ENCODE measurements at places on chromosomes 16 and 17.

GRCh38 chr17:79872762-79873161 is 33.5 kb upstream of the CBX4 start:
- DNase-seq: no peak

DNA sequence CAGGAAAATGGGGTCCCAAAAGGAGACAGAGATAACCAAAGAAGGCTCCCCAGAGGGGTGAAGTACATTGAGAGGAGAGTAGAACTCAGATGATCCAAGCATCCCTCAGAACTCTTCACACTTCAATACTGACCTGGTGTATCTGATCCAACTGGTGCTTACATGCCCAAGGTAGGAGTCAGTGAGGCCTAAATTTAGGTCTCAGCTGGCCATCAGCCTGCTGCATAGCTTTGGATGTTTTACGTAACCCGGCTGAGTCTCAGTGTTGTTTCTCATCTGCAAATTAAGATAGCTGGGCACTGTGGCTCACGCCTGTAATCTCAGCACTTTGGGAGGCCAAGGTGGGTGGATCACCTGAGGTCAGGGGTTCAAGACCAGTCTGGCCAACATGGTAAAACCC is 11.6 kb upstream of the GOSR2 start:
- DNase-seq: no peak

- DNase-seq: no peak
Observed at GRCh38 chr17:13888056-13888609, 181.2 kb upstream of the COX10 start.

GRCh38 chr16:58235663-58236062 is 37.8 kb upstream of the CSNK2A2 start:
- DNase-seq: no peak

DNA sequence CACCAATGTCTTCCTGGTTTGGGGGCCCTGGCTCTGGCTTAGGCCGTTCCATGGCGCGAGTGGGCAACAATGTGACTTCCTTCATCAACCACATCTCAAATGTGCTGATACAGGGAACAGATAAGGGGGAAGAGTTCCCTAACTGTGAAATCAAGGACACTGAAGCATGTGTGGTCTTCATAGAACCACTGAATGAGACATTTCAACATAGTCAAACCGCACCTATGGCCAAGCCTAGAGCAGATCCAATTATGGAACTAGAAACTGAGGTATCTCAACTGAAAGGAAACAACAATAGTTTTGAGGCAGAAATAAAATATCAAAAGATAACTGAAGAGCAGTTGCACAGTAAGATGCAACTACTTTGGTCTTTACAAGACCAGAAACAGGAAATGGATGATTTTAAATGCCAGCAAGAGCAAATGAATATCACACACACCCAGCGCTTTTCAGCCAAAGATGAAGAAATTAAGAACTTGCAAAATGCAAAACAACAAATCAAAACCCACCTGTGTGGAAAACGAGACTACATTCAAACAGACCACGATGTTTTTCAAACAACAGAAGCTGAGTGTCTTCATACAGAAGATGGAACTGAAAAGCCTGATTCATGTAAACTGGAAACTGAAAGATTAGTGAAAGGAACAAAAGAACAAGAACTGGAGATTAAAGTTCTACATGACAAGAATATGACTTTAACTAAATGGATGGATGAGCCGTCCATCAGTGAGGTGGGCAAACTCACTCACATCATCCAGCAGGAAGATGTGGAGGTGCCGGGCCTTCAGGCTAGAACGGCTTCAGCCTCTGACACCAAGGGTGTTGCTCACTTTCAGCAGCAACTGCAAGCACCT is 18.1 kb upstream of the LCMT1 start:
- no peak for DNase-seq

DNA sequence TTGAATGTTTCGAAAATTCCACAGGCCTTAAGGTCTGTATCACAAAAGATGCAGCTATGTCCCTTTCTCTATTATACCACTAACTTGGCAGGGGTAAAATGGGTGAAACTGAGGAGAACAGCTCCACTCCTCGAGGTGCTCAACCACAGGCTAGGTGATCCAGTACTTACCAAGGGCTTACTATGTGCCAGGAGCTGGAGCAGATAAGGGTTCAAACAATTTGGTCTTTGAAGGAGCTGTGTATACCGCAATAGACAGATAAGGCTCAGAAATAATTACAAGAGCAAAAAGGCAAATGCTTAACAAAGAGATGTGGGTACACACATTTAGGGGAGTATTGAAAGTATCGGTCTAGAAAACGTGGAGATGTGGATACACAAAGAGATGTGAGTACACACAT is 1.5 kb downstream of the XPO6 start:
- DNase-seq: no peak

DNA sequence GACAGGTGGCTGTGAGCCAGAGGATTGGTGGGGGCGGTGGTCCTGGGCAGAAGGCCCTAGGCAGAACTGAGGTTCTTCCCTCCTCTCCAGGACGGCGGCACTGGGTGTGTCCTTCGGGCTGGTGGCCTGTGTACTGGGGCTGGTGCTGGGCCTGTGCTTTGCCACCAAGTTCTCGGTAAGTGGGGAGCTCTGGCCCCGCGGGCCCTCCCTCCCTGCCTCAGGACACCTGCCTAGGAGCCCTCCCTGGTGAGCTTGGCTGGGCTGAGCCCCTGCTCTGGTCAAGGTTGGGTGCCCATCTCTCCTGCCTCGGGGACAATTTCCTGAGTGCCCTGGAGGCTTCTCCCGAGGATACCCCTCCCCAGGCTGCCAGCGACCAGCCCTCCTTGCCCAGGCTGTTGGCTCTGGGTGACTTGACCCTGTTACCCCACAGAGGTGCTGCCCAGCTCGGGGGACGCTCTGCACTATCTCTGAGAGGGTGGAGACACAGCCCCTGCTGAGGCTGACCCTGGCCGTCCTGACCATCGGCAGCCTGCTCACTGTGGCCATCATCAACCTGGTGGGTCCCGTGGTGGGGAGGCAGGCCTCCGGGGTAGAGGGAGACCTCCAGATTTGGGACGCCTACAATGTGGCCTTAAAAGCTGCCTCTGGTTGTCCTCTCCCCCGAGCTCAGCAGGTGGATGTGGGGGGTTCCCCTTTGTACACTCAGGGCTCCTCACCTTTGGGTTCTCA is 42.0 kb downstream of the ADCY7 start:
- DNase-seq: no peak

- no peak for DNase-seq
Observed at GRCh38 chr16:60771138-60771537, 1265.1 kb downstream of the CDH8 start.

DNA sequence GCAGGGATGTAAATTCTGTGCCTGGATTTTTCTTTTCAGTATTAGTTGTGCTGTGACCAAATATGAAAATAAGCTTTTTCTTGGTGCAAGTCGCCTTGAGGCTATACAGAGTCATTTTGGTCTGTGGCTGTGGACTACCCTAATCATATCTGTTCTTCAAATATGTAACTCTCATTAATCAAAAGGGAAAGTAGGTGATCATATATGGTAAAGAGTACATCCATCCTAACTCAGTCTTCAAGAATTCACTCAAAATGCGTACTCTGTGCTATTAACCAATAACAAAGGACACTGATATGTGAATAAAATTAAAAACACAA is 2.6 kb downstream of the CPD start:
- no peak for DNase-seq

- no peak for DNase-seq
Observed at GRCh38 chr16:76639685-76640289, 362.6 kb downstream of the CNTNAP4 start.

- no peak for DNase-seq
Observed at GRCh38 chr17:7248796-7249195, 2.7 kb downstream of the CTDNEP1 start.

GRCh38 chr17:18323007-18323406 is 7.9 kb downstream of the SMCR8 start:
- DNase-seq: no peak

GRCh38 chr16:4802659-4803287 is 340 bp upstream of the ROGDI start:
- peak; percentile 76 for DNase-seq

- DNase-seq: no peak
Observed at GRCh38 chr17:34902831-34903547, 58.3 kb downstream of the CCT6B start.

GRCh38 chr17:36188891-36189306 is 7.7 kb downstream of the CCL3L1 start:
- no peak for DNase-seq

- no peak for DNase-seq
Observed at GRCh38 chr16:4667203-4667963, 26.0 kb upstream of the NUDT16L1 start.

DNA sequence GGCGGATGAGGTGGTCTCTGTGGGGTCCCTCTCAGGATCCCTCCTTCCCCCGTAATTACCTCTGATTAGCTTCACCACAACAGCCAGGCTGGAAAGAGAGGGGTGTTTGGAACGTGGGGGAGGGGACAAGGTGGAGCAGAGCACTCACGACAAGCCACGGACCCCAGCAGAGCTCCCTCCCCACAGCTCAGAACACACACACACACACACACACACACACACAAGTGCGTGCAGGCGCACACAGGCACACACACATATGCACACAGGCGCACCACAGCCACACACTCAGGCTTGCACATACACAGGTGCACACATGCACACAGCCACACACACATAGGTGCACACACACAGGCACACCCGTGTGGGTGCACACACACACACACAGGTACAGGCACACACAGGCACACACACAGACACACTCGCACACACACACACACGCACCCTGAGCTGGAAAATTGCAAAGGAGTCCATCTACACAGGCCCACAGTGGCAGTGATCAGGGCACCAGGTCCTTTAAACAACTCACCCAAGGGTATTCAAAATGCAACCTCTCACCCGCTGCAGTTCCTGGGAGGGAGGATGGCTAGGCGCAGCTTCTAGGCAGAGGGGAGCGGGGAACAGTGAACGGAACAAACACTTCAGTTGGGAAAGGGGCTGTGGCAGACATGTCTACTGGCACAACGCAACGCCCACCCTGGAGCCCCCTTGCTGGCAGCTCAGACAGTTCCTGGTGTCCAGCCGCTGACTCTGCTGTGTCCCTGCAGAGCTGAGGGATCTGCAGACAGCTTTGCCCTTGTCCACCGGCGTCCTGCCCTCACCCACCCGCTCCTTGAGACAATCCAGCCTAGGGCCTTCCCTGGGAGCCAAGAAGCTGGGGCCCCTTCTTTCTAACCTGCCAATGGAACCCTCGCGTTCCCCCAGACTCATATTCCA is 59.9 kb upstream of the DLX4 start:
- no peak for DNase-seq
